Dermis microvascular lymphatic vessel endothelial cell (primary cell): ENCODE measurements at places on chromosomes 3 and 15. TPM values are rescaled to one million over a fixed set of nuclear protein-coding genes. Genes with fewer than 3 reads are reported as not detected.

Gene KNG1
- not detected in 2 replicates for total RNA-seq

Gene CFAP92
- total RNA-seq: 0.51 and 1.0 TPM in 2 replicates

Gene OR5K2
- not detected in 2 replicates for total RNA-seq

Gene EPB42
- not detected in 2 replicates for total RNA-seq

Gene ALDH1A2
- total RNA-seq: 33.5 and 57.0 TPM in 2 replicates

Gene ABI3BP
- total RNA-seq: 6.4 and 16.2 TPM in 2 replicates

Gene TRA2B
- total RNA-seq: 174 and 191 TPM in 2 replicates

Gene CPLX3
- not detected in 2 replicates for total RNA-seq

Gene TMEM266
- 0.13 TPM in 1 of 2 replicates, not detected in the other for total RNA-seq

Gene MYZAP
- 37.2 and 45.7 TPM in 2 replicates for total RNA-seq

Gene CPB1
- total RNA-seq: not detected in 2 replicates

Gene PSMD2
- total RNA-seq: 428 and 463 TPM in 2 replicates

Gene TM6SF1
- 25.3 and 34.4 TPM in 2 replicates for total RNA-seq

Gene FAM107A
- total RNA-seq: 0.76 and 1.2 TPM in 2 replicates

Gene SAMD7
- total RNA-seq: not detected in 2 replicates

Gene UBE2E2
- total RNA-seq: 28.1 and 31.5 TPM in 2 replicates

Gene SHQ1
- 14.9 and 15.3 TPM in 2 replicates for total RNA-seq

Gene PYGO1
- total RNA-seq: 0.13 TPM in 2 replicates

Gene GOLGA8G
- total RNA-seq: not detected in 2 replicates

Gene SIAH2
- total RNA-seq: 10.1 and 16.2 TPM in 2 replicates

Gene IGSF10
- under 0.01 TPM in 1 of 2 replicates, not detected in the other for total RNA-seq

Gene ARHGAP11A
- 5.7 and 13.4 TPM in 2 replicates for total RNA-seq

Gene GOLGA8J
- total RNA-seq: not detected in 2 replicates

Gene PLSCR2
- total RNA-seq: 0.13 TPM in 1 of 2 replicates, not detected in the other

Gene NR1I2
- total RNA-seq: under 0.01 TPM in 1 of 2 replicates, not detected in the other

Gene DGKG
- 1.1 and 2.2 TPM in 2 replicates for total RNA-seq

Gene ACVR2B
- 2.7 and 3.3 TPM in 2 replicates for total RNA-seq
